ENCODE measurements at places on chromosomes 11 and 22.
A peak's percentile ranks its signal among the peaks of the same experiment; 100 is the strongest.

GRCh38 chr11:47991266-47991830, 11.0 kb downstream of the PTPRJ start:
- ATAC-seq, result no peak

GRCh38 chr11:115535781-115536180, 31.6 kb upstream of the CADM1 start:
- no peak for ATAC-seq

GRCh38 chr11:94678901-94679300, 89.3 kb upstream of the AMOTL1 start:
- ATAC-seq, result no peak

- peak; percentile 71 for ATAC-seq
Observed at GRCh38 chr11:64234647-64235379, 429 bp downstream of the VEGFB start.

DNA sequence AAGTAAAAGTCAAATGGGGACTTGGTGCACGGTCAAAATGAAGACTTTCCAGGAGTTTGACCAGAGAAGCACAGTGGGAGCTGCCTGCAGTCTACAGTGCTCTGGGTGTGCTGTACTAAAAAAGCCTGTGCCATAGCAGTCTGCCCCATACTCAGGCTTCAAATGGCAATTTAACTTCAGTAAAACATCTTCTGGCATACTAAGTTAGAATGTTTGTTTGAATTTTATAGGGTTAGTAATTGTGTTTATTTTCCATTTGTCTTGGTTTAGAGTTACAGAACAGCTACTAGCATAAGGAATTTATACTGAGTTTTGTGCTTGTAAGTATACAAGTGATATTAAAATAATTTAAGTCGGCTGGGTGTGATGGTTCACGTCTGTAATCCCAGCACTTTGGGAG, 29.3 kb upstream of the LIPT2 start:
- no peak for ATAC-seq

DNA sequence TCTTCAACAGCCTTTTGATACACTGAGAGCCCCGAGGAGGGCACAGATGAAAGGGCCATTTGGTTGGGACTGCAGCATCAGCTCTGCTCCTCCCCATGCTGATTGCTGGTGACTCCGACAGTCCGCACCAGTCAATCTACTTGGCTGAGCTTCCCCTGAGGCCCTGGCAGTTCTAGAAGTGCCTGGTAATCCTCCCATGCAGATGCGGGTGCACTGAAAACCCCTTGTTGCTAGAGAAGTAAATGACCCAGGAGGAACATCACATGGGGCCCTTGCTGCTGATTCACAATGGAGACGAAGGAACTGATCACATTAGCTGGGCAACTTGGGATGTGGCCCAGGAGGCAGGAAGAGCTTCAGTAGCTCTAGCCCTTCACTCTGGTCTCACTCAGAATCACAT, 35.2 kb upstream of the RIC3 start:
- no peak for ATAC-seq

DNA sequence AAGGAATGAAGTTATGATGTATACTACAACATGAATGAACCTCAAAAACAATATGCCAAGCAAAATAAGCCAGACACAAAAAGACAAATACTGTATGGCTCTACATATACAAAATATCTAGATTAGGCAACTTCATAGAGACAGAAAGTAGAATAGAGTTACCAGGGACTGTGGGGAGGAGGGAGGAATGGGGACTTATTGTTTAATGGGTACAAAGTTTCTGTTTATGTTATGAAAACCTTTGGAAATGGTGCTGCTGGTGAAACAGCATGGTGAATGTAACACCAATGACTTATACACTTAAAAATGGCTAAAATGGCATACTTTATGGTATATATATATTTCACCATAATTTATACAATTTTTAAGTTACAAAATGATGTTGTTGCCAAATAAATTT, 4.1 kb downstream of the AQP11 start:
- ATAC-seq, result no peak

DNA sequence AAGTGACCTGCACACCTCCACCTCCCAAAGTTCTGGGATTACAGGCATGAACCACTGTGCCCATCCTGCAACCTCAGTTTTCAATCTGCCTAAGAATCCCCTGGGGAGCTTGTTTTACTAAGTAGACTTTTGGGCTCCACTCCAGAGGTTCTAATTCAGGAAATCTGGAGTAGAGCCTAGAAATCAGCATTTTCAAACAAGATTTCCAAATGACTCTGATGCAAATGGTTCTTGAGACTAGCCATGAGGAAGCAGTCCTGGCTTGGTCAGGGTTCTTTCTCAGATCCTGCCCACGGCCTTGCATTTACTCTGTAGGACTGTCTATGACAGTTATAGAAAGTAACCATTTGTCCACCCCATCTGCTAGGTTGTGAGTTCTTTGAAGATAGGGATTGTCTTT, 1.6 kb upstream of the KCNE3 start:
- ATAC-seq, result no peak

- peak; percentile 92 for ATAC-seq
Observed at GRCh38 chr11:35257281-35257680, 118.3 kb downstream of the CD44 start.

- ATAC-seq, result peak; percentile 39
Observed at GRCh38 chr11:23519194-23519593, 658.9 kb upstream of the CCDC179 start.

Data from stimulated activated memory B cell treated with anti-CD40 and anti-IgM and Interleukin-4, amounts not matched to agents 10 μg/mL and 1 μg/mL and 100 μg/mL, for 72 hours (primary cell).